Activated T-helper 1 cell treated with anti-CD3 and anti-CD28 coated beads, Interleukin-2, amount 50 U/mL, for 16 hours (primary cell): ENCODE measurements at places on chromosomes 5 and 9.
A peak's percentile ranks its signal among the peaks of the same experiment; 100 is the strongest.

GRCh38 chr9:82560457-82560904, 502.5 kb downstream of the RASEF start:
- no peak for DNase-seq

GRCh38 chr5:125829349-125829748, 593.9 kb upstream of the GRAMD2B start:
- DNase-seq: no peak

GRCh38 chr9:97906236-97906831, 16.0 kb downstream of the TRMO start:
- DNase-seq: no peak

- no peak for DNase-seq
Measured at GRCh38 chr5:55463613-55464012, 71.2 kb downstream of the PLPP1 start.

GRCh38 chr9:126916909-126917308, 2.3 kb downstream of the RALGPS1 start:
- DNase-seq: no peak

GRCh38 chr5:1479581-1480188, 34.4 kb upstream of the SLC6A3 start:
- DNase-seq: peak; percentile 18

GRCh38 chr5:73901043-73901442, 275.0 kb downstream of the ARHGEF28 start:
- DNase-seq: no peak

DNA sequence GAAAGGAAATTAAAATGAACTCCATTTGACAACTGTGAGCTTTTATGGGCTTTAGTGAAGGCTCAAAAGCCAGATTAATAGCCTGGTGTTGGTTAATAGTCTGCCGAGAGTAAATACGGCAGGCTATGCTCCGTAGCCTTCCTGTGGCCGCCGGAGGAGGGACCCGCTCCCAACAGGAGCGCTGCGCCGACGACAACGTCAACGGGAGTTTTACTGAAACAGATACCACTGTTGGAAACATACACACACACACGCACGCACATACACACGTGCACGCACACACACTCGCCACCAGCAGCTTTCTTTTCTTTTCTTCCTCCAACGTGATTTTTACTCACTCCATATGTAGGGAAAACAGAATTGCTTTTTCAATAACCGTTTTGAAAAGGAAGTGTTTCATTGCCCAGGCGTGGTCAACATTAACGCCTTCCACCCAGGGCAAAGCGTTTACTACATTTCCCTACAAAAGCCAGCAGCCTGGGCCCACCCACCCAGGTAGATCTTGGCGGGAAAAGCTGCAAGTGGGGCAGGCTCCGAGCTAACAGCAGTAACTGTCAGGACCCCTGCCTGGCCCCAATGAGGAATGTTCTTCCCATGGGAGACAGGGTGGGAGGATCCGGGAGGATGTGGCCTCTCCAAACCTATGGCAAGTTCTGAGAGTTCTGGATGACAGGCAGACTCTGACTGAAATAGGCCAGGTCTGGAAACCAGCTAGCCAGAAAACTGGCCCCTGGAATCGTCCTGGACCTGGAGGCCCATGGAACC, 72.3 kb downstream of the PAX5 start:
- no peak for DNase-seq

GRCh38 chr5:128021411-128021810, 62.2 kb upstream of the SLC12A2 start:
- no peak for DNase-seq

DNA sequence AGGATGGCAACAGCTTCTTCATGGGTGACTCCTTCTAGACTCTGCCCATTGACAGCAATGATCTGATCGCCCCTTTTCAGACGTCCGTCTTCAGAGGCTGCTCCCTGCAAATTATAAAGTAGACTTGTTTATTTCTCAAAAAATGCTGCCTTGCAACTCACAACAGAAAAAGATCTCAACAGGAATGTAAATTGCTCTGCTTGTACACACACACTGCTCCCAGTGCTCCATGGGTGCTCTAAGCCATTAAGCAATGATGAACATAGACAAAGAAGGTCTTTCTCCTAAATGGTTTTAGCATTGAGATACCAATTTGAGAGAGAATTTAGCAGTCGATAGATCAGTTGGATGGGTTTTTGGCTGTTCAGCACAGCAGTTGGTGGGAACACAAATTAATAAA, 172.5 kb downstream of the MPDZ start:
- no peak for DNase-seq

DNA sequence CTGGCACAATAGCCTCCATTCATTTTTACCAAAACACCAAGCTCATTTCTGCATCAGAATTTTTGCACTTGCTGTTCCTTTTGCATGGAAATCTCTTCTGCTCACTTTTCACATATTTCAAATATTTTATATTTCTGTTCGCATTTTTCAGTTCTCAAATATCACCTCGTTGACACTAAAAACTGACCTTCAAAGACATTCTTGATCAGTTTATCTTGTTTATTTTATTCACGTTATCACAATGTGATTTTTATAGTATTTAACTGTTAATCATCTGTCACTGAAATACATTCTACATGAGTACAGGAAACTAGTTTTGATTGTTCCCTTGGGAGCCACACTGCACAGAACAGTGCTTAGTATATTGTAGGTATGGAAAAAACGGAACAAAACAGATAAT, 29.6 kb downstream of the CDH10 start:
- DNase-seq: no peak

GRCh38 chr5:168611165-168611564, 32.0 kb upstream of the PANK3 start:
- no peak for DNase-seq

GRCh38 chr5:149617760-149618306, 36.5 kb downstream of the ARHGEF37 start:
- DNase-seq: no peak

DNA sequence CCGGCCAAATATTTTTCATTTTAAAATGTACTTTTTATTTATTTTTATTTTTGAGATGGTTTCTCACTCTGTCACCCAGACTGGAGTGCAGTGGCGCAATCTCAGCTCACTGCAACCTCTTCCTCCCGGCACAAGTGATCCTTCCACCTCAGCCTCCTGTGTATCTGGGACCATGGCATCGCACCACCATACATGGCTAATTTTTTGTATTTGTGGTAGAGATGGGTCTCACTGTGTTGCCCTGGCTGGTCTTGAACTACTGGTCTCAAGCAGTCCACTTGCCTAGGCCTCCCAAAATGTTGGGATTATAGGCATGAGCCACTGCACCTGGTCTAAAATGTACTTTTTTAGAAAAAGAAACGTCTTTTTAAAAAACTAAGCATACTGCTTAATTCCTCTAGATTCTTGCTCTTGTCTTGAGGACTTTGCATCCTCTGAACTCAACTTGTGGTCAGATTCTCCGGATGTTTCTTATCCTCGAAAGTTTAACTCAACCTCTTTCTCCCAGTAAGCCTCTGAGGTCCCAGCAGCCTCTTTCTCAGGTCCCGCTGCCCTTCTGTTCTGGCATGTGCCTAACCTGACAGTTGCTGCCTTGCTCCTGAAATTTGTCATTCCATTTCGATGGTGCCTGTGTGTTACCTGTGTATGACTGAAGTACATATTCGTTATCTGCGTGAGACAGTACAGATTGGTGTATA, 63.0 kb downstream of the TRIO start:
- DNase-seq: no peak

DNA sequence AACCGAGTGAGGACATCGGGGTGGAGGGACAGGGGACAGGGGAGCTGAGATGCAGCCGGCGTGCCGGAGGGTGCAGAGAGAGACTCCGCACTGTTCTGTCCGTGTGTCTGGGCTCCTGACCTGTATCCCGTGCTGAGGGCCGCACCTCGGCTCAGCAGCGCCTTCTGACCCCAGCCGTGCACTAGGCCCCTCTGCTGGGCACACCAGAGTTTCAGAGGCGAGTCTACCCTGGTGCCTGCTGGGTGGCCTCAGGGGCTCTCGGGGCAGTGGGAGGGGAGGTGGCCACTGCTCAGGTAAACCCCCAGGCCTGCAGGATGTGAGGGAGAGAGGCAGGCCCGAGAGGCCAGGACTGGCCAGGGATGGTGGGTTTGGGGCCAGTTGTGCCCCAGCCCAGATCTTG, 100.2 kb downstream of the RXRA start:
- DNase-seq: no peak

DNA sequence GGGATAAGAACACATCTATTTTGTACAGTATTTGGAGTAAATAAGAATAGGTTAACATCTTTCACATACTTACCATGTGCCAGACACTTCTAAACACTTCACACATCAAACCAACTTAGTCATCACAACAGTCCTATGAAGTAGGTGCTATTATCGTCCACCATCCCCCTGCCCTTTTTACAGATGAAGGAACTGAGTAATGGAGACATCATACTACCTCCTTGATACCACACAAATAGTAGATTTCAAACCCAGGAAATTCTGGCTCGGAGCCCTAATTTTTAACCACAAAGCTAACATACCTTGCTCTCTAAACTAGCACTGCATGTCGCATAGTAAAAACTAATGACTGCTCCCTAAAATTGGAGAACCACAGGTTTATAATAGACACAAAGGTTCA, 4.2 kb upstream of the ZNF366 start:
- no peak for DNase-seq

- DNase-seq: peak; percentile 2
Measured at GRCh38 chr5:130871346-130872086, 293.5 kb downstream of the HINT1 start.

DNA sequence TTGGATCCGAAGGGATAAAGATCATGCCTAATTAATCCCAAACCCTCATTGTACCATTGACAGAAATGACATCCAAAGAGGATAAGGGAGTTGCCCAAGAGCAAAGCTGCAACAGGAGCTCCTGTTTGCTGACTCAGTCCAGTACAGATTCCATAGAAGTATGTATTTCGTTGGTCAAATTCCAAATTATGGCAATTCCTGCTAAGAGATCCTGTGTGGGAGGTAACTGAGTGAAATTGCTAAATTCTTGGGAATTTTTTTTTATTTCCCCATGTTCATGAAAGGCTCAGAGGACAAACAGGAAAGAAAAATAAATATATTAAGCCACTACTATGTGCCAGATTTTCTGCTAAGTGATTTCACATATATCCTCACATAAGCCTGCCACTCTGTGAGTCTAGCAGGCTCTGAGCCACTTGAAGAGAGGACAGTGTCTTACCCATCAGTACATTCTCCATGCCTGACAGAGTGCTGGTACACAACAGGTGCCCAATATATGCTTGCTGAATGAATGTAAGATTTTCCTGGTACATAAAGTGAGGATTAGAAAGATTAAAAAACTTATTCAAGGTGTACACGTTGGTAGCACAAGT, 132.7 kb downstream of the GLIS3 start:
- DNase-seq: no peak

GRCh38 chr9:70119786-70120185, 76.1 kb downstream of the MAMDC2 start:
- no peak for DNase-seq

- DNase-seq: no peak
Measured at GRCh38 chr5:90015584-90016018, 394.0 kb downstream of the CETN3 start.

GRCh38 chr9:33117306-33117705, 40.8 kb upstream of the SMU1 start:
- no peak for DNase-seq

GRCh38 chr9:93061791-93062763, 3.6 kb downstream of the SUSD3 start:
- no peak for DNase-seq

DNA sequence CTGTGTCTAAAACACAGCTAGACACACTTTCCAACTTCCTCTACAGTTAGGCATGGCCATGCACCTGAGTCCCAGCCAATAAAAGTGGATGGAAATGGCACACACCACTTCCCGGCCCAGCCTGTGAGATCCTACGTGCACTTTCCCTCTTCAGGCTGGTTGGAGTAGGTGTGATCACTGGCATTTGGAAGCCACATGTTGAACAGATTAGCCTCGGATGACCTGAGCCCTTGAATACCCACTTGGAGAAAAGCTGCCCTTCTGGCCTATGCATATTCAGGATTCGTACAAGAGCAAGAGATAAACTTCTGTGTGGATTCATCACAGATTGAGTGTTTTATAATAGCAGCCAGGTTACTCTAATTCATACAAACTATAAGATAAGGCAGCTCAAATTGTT, 359.0 kb upstream of the SLC30A5 start:
- DNase-seq: no peak

DNA sequence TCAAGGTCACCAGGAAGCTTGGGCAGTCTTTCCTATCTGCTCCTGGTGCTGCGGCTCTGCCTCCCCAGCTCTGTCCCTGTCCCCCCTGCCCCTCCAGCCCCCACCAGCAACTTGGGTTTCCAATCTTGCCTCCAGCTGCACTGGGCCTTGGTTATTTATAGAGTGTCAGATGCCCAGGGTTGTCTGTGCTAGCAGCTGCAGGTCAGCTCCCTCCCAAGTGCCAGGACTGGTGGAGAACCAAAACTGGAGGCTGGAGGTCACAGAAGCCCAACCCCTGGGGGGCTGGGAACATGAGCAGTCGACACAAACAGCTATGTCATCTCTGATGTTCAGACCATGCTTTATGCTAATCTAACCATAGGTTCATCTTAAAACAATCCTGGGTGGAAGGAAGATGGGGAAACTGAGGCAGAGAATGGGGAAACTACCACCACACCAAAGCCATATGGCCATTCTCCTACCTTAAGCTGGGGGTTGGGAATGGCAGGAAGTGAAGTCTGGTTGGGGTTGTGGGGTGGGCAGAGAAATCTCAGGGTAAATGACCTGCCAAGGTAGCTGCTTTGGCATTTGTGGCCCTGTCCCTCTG, 1.7 kb downstream of the TPM2 start:
- DNase-seq: no peak

DNA sequence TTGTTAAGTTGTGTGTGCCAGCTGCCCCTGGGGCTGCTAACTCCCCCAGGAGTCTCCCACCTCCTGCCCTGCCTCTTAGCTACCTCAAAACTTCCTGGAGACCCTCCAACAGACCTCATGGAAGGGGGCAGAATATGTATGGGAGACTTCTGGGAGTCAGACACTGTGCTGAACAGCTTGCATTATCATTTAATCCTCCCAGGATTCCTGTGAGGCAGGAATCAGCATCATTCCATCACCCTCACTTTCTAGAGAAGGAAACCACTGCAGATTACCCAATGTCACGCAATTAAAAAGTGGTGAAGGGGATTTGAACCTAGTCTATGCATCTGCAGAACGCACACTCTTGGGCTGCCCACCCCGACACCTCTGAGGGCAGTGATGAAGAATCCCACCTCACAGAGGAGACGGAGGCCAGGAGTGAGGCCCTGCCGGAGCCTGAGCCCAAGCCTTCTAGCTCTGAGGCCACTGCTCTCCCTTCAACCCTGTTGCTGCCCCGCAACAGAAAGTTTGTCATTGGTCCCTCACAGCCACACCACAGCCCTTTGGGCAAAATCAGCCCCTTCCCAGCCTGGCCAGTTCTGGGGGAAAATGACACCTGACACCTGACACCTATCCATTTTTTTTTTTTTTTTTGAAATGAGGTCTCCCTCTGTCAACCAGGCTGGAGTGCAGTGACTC, 30.3 kb upstream of the IL17B start:
- DNase-seq: no peak

- no peak for DNase-seq
Measured at GRCh38 chr9:136306211-136307208, 2.6 kb upstream of the CCDC187 start.
